ENCODE measurements at places on chromosomes 4 and X.
A peak's percentile ranks its signal among the peaks of the same experiment; 100 is the strongest.

- DNase-seq, result no peak
Observed at GRCh38 chr4:185534866-185535611, at the start of gene PDLIM3. PDLIM3 (minus strand) TSS chr4:185535507; CDS start chr4:185535434, 73 bp downstream.

DNA sequence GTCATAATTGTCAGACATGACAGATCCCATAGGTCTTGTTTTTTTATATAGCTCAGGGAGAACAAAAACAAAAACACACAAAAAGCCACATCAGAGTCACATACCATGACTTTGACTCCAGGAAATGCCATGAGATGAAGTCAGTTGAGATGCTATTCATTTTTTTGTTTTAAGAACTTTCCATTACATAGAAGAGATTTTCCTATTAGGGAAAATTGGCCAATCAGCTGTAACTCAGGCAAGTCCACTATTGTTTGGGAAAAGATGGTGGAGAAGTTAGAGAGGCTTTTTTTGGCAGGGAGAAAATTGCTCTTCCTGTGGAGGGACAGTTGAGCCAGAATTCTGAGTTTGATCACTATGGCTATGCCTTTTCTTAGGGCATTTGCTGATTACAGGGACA lies 72.6 kb downstream of the SMARCA5 start:
- DNase-seq, result no peak

- DNase-seq, result no peak
Observed at GRCh38 chrX:20325786-20326388, 59.2 kb upstream of the RPS6KA3 start.

DNA sequence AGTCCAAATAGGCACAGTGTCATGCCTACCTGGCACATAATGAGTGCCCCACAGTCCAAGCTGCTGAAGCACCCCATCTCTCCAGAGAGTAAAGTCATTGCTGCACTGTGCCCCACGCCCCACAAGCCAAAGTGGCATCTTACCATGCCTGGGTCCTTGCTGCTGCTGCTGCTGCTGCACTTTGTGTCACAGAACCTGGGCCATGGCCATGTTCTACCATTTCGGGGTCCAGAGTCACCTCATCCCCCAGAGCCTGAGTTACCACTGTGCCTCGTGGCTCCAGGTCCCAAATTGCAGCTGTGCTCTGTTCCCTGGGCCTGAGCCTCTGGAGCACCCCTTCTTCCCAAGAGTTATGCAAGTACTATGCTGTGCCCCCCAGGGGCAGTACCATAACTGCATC lies 40.5 kb downstream of the SLC10A7 start:
- no peak for DNase-seq

DNA sequence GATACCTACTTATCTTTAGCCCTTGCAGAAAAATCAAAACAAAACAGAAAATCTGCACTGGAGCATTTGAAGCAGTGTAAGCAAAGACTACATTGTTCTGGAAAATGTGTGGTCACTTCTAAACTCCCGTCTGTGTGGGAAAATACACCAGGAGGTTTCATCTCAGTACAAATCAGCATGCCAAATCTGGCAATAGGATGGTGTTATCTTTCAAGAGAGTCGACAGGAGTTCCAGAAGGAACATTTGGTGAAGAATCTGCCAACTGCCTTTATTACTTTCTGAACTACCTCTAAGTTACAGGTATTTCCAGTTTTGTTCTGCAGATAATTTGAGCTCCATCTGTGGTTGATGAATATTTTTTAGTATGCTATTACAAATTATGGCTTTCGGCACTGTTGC lies 1348.0 kb downstream of the RAPGEF2 start:
- no peak for DNase-seq

GRCh38 chr4:38819569-38819968 lies 15.0 kb upstream of the TLR1 start:
- no peak for DNase-seq

GRCh38 chr4:42466273-42466844 lies 69.1 kb downstream of the SHISA3 start:
- DNase-seq, result no peak

- DNase-seq, result no peak
Observed at GRCh38 chrX:17413228-17413627, 38.2 kb downstream of the NHS start.

DNA sequence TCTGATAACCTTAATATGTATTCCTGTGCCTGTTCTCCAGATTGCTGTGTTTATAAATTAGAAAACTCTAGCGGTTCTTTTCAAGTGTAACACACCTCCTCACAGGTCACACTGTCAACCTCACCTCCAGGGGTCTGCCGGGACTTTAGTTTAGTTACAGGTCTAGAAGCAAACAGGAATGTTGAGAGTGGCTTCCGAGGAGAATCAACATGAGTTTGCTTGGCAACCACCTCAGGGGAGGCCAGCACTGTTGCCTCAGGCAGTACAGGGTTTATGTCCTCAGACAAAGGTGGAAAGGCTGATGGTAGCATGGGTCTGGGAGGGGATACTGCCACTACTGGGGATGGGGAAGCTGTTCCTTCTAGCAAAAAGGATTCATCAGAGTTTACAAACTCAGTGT lies 438.0 kb downstream of the DTHD1 start:
- no peak for DNase-seq

- DNase-seq, result no peak
Observed at GRCh38 chr4:152290366-152290921, 245.4 kb downstream of the FBXW7 start.

GRCh38 chrX:134886002-134886596 lies 104.7 kb upstream of the SMIM10 start:
- DNase-seq, result no peak

- peak; percentile 13 for DNase-seq
Observed at GRCh38 chrX:53682885-53683555, 3.5 kb downstream of the HUWE1 start.

GRCh38 chrX:105221374-105221773 lies 880 bp upstream of the TEX13A start:
- DNase-seq, result no peak

DNA sequence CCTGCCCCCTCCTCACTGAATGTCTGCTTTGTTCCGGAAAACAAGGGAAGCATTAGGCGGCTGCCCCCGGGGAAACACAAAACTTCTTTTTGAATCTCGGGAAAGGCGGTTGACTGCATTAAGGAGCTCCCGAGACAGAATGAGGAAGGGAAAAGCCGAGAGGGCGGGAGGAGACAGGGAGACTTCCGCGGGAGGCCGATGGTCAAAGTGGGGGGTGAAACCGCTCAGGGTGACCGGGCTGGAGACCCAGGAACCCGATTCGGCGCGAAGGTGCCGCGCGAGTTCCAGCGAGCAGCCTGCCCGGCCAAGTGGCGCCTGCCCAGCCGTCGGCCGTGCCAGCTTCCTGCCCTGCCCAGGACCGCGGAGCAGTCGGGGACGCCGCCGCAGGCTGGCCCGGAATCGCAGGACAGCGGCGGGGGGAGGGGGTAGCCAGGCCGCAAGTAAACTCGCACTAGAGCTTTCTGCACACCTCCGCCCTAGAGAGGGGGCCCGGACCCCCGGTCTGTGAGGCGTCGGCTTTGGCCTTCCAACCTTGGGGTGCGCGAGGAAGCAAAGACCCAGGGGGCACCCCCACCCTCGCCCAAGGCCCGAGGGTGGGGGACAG lies 55.1 kb upstream of the BCOR start:
- no peak for DNase-seq

- DNase-seq, result no peak
Observed at GRCh38 chrX:48676893-48677270, 6.7 kb upstream of the WAS start.

GRCh38 chr4:155600244-155600643 lies 66.4 kb upstream of the GUCY1A1 start:
- DNase-seq, result no peak

DNA sequence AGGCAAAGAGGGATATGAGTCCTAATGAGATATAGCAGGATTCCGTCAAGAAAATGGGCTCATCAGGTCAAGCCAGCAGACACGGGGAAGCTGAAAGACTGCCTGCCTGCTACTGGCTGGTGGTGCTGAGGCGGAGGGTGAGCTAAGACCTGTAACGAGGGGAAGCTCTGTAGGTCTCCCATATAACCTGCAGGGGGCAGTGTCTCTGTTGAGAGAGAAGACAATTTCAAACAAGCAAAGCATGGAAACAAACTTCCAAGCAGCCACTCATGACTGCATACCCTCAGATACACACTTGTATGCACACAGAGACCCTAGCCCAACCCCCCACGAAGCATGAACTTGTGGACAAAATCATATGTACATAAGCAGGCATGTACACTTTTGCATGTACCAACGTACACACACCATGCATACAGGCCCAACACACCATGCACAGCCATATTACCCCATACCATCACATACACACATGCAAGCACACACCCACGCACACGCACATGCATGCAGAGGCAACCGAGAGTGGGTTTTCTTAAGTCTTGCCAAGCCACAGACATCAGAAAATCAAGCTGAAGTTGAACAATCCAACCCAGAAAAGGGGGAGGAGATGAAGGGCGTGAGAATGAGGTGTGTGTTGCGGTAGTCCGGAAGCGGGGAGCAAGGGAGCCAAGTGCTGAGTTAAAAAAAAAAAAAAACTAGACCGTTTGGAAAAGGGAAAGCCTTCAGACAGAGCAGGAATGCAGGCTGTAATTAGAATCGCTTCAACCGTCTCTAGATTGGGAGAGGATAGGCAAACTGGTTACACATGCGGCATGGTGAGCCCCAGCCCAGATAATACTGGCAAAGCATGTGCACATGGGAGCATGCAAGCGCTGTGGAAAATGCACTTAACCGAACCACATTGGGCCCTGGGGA lies 71.0 kb downstream of the PJA1 start:
- DNase-seq, result no peak

DNA sequence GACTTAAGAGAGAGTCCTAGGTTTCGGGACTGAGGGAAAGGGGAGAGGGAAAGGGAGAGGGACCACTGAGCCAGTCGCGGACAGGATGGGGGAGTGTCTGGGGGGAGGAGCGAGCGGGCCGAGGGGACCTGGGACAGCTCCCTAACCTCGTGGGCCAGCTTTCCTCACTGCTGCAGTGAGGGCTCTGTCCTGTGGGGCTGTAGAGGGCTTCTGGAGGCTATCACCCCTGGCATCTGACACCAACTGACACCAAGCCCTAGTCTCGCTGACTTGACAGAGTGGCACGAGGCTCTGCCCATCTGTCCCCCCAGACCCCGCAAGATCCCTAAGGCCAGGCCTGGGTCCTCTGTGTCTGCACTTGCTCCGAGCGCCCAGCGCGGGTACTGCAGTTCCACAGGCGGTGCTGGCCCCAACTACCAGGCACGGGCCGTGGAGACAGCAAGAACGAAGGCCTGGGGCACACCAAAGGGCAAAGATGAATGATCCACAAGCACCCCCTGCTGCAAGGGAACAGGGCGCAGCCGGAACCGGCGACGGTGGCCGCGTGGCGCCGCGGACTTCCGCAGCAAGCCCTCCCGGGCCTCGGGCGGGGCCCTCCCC lies 465 bp downstream of the HAUS7 start:
- no peak for DNase-seq

DNA sequence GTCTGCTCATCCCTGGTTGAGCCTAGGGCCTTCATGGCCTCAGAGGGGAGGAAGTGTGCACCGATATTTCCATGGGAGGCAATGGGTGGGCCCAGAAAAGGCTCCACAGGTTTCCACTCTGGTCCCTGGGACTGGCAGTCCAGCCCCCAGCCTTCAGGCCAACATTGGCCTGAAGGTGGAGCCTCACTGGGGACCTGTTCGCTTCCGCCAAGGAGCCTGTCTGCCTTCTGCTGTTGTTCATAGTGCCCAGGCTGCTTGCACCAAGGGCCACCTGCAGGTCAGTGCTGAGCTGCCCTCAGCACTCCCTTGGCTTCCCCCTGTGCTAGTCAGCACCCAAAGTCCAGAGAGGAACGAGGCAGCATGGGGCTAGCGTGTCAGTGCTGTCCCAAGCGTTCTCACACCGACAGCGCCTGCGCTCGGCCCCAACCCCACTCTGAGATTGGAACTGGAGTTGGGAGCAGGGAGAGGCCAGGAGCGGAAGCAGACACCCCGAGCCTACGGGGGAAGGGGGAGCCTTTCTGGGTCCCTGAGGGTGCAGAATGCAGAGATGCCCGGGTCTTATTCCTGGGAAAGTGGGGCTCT lies 720.7 kb downstream of the PCDH18 start:
- DNase-seq, result no peak

- DNase-seq, result no peak
Observed at GRCh38 chrX:63746715-63747114, 38.3 kb downstream of the ARHGEF9 start.

DNA sequence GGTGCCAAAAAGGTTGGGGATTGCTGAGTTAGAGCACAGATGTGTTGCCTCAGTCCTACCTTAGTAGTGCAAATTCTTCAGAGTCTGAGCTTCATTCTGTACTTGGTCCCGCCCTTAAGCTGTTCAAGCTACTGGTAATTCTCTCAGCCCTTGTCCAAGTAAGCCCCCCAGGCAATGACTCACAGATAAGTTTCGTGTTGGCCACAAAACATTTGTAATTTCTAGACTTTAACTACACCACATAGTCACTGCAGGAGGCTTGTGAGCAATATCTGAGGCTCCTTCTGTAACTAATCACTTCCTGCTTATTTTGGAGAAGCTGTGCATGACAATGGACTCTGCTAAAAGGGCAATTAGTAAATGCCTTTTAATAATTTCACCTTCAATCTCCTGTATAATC lies 1420.5 kb downstream of the PCDH7 start:
- DNase-seq, result no peak

DNA sequence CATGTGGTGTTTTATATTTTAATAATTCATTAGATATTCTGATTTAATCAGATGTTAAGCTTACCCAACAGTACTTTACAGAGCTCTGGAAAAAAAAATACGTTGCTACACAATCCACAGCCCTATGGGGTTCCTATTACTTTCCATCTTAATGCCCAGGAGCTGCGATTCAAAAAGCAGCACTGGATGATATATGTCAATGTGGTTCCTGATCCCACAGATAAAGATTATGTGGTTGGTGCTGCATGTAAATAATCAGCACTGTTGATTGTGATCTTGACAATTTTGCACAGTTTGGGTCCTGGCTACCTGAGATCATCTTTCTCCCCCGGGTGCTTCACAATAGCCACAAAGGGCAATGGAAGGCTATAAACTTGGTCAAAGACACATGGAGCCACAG lies 72.7 kb upstream of the DCLK2 start:
- no peak for DNase-seq

- DNase-seq, result no peak
Observed at GRCh38 chr4:106317815-106318214, 1.5 kb downstream of the AIMP1 start.

GRCh38 chrX:149497626-149498025 lies 7.5 kb downstream of the IDS start:
- no peak for DNase-seq

GRCh38 chr4:23036921-23037495 lies 344.3 kb downstream of the GBA3 start:
- no peak for DNase-seq

- no peak for DNase-seq
Observed at GRCh38 chr4:146338512-146338911, 124.2 kb downstream of the REELD1 start.
